ENCODE measurements at places on chromosomes 5 and 9. TPM values are rescaled to one million over a fixed set of nuclear protein-coding genes. Genes with fewer than 3 reads are reported as not detected.

The ZBED3 gene
- polyA plus RNA-seq: 30.3 TPM

The SEMA4D gene
- 20.0 TPM for polyA plus RNA-seq

The HTR4 gene
- polyA plus RNA-seq: 0.77 TPM

The C9orf50 gene
- 0.39 TPM for polyA plus RNA-seq

The CDH6 gene
- polyA plus RNA-seq: 8.9 TPM

The ABLIM3 gene
- 145 TPM for polyA plus RNA-seq

The GPRIN1 gene
- 1.1 TPM for polyA plus RNA-seq

The GARIN3 gene
- polyA plus RNA-seq: not detected

The LCN9 gene
- polyA plus RNA-seq: not detected

The GPX8 gene
- 62.1 TPM for polyA plus RNA-seq

The CARTPT gene
- polyA plus RNA-seq: not detected

The CLIC3 gene
- polyA plus RNA-seq: 44.9 TPM

The ADRA1B gene
- 1.1 TPM for polyA plus RNA-seq

The PPP3R2 gene
- not detected for polyA plus RNA-seq

The AQP3 gene
- polyA plus RNA-seq: 25.8 TPM

The CAVIN4 gene
- 2.5 TPM for polyA plus RNA-seq

The GLT6D1 gene
- not detected for polyA plus RNA-seq

The N4BP3 gene
- 14.4 TPM for polyA plus RNA-seq

The BARX1 gene
- not detected for polyA plus RNA-seq

The INSL6 gene
- 0.74 TPM for polyA plus RNA-seq

The SLC6A18 gene
- not detected for polyA plus RNA-seq

The LCP2 gene
- 7.0 TPM for polyA plus RNA-seq

The IL4 gene
- polyA plus RNA-seq: 0.84 TPM

The PHF24 gene
- 0.78 TPM for polyA plus RNA-seq

The MACIR gene
- 12.1 TPM for polyA plus RNA-seq

The RNF183 gene
- polyA plus RNA-seq: 0.30 TPM

The EGFLAM gene
- 12.3 TPM for polyA plus RNA-seq

The CREB3 gene
- 37.2 TPM for polyA plus RNA-seq

The TMEM252 gene
- 2.3 TPM for polyA plus RNA-seq

The RICTOR gene
- polyA plus RNA-seq: 34.8 TPM

The ZCCHC7 gene
- 21.0 TPM for polyA plus RNA-seq

The CDH9 gene
- 0.14 TPM for polyA plus RNA-seq

The TEX48 gene
- not detected for polyA plus RNA-seq

The FOXD4L5 gene
- 0.13 TPM for polyA plus RNA-seq

The KDM4C gene
- 13.8 TPM for polyA plus RNA-seq

The DPH7 gene
- 58.4 TPM for polyA plus RNA-seq

The CTSV gene
- 1.4 TPM for polyA plus RNA-seq

The MORN5 gene
- 4.6 TPM for polyA plus RNA-seq

The OR1J2 gene
- polyA plus RNA-seq: not detected

The SLC30A5 gene
- polyA plus RNA-seq: 79.8 TPM

The IFNA2 gene
- not detected for polyA plus RNA-seq

The SPINK5 gene
- polyA plus RNA-seq: 1.4 TPM

The SPATA9 gene
- polyA plus RNA-seq: 0.91 TPM

The LRRC19 gene
- polyA plus RNA-seq: 0.33 TPM

The CDKN2A gene
- 0.35 TPM for polyA plus RNA-seq

The TRIM52 gene
- 37.6 TPM for polyA plus RNA-seq
